ENCODE measurements at places on chromosomes 11 and 22.

DNA sequence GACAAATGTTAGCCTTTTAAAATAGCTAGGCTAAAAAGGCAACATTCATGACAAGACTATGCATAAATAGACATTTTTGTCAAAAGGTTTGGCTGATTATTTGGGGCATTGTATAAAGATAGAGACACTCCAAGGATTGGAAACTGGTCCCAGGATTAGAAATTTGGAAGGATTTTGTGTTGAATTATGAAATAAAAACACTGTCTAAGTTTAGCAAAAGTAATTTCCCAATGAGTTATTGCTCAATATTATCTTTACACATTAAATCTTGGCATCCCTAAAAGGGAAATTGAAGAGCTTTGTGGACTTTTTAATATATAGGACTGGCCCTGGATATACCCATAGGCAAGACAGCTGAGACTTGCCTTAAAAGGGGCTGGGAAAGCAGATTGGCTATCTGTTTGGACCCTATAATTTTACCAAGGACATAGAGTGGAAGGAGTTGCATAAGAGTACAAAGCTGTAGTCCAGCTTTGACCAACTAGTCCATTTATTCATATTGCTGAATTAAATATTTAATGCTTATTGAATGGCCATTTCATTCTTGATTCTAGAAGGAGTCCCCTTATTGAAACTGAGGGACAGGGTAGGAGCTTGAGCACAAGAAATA lies 382.7 kb downstream of the METTL15 start:
- DNase-seq = no peak

DNA sequence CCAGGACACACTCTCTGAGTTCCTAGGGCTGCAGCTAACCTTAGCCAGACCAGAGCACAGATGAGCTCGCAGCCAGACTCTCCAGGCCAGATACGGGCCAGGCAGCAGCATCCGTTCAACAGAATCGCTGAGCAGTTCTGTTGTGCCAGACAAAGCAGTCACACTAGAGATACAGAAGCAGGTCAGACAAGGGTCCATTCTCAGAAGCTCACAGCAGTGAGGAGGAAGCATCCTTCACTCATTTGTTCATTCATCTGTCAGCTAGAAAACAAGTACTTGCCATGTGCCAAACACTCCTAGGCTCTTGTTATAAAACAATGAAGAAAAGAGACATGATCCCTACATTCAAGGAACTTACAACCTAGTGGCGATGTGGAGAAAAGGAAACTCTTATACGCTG lies 2.6 kb downstream of the LMO2 start:
- no peak for DNase-seq

- no peak for DNase-seq
Observed at GRCh38 chr11:12165237-12165875, 55.0 kb downstream of the MICAL2 start.

DNA sequence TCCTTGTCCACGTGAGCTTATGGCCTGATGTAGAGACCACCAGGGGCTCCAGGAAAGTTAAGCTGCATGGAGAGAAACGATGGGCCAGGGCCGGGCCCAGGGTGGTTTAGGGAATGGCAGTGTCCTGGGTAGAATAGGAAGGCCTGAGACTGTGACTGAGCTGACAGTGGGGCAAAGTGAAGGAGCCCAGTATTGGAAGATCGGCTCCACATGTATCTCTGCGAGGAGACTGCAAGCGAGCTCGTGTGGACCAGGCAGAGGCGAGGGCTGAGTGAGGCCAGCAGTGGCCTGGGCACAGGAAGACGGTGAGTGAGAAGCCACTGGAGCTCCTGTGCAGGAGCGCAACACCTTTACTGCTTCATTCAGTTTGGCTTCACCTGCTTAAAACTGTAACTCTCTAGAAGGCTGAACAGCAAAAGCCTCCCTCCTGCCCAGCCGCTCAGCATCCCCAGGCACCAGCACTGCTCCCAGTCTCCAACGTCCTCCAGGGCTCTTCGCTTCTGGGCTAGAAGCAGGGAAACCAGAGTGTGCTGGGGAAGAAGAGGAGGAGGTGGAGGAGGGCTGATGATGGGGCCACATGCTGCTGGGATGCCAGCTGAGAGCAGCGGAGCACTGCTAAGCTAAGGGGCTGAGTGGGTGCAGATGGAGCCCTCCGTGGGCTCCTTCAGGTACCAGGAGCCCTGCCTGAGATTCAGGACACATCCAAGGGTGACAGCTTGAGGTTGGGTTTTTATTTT lies 13.5 kb downstream of the TCIRG1 start:
- no peak for DNase-seq

- DNase-seq = no peak
Observed at GRCh38 chr11:85590848-85591483, 36.2 kb downstream of the DLG2 start.

GRCh38 chr11:96130061-96130620 lies 206.2 kb upstream of the MTMR2 start:
- DNase-seq = no peak

- no peak for DNase-seq
Observed at GRCh38 chr11:131580476-131580875, 210.1 kb downstream of the NTM start.

- DNase-seq = no peak
Observed at GRCh38 chr11:125519256-125519655, 23.2 kb upstream of the FEZ1 start.

GRCh38 chr11:57645689-57646085 lies 4.0 kb downstream of the YPEL4 start:
- no peak for DNase-seq

GRCh38 chr11:124977006-124977405 lies 23.0 kb downstream of the CCDC15 start:
- no peak for DNase-seq

DNA sequence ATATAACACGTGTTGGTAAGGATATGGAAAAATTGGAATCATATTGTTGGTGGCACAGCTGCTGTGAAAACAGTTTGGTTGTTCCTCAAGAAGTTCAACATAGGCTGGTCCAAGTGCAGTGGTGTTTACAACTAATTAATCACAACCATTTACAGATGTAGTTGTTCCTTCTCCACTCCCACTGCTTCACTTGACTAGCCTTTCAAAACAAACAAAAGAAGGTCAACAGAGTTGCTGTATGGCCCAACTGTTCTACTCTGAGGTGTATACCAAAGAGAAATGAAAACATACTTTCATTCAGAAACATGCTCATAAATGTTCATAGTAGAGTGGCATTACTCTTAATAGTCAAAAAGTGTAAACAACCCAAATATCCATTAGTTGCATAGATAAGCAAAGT lies 36.6 kb upstream of the ACAT1 start:
- DNase-seq = no peak

- DNase-seq = peak; percentile 75
Observed at GRCh38 chr22:41800348-41801146, at the start of gene CCDC134. Gene CCDC134, plus strand, starts transcription at chr22:41800679. Its CDS starts 8,212 bp downstream, at chr22:41808891.

DNA sequence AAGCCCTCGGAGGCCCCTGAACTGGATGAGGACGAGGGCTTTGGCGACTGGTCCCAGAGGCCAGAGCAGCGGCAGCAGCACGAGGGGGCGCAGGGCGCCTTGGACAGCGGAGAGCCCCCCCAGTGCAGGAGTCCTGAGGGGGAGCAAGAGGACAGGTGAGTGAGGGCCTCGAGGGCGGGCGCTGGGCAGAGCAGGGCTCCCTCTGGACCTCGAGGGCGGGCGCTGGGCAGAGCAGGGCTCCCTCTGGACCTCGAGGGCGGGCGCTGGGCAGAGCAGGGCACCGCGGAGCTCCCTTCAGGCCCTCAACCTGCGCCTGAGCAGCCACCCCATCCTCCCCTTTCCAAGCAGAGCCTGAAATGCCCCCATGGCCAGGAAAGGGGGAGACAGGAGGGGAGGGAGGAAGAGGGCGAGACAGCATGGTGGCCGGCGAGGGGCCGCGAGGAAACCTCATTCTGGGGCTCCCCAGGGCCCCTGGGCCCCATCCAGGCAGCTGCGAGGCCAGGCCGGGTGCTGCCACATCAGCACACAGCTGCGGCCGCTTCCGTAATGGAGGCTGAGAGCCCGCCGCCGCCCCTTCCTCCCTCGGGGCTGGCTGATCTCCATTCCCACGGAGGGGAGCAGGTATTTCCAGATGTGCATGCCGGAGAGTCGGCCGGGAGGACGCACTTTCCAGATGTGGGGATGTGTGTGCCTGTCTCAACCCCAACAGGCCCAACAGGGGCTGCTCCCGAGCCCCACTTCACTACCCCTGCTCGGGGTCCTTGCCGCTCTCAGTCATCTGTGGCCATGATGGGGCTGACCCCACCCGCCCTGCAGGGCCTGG lies 10.0 kb downstream of the PRR33 start:
- DNase-seq = no peak

DNA sequence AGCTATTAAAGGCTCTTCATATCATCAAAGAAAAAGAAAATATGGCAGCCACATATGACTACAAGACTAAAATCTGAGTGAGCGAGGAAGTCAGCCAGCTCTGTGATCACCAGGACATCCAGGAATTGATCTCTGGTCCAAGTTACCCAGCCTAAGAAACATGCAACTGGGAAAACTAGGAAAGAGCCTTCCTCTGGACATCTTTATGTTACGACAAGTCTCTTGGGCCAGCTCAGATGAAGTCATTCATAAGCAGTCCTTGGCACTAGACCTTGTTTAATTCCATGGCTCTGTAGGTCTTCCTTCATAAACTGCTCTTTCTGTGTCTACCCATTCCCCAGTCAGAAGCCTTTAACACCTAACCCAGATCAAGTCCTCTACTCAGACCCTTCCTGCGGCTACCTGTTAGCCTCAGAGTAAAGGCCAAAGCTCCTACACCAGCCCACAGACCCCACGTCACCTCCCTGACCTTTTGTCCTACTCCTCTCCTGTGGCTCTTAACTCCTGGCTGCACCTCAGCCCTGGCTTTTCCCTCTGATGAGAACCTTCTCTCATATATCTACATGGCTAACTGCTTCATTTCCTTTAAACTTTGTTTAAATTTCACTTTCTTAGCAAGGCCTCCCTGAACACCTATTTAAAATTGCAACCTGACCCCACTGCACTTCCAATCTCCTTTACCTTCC lies 134.0 kb downstream of the KIF18A start:
- no peak for DNase-seq

GRCh38 chr22:38243007-38243765 lies 29.6 kb downstream of the TMEM184B start:
- DNase-seq = no peak

GRCh38 chr11:123197711-123198110 lies 2.7 kb upstream of the CLMP start:
- no peak for DNase-seq

GRCh38 chr11:71432761-71433647 lies 15.2 kb downstream of the DHCR7 start:
- no peak for DNase-seq

- DNase-seq = no peak
Observed at GRCh38 chr11:132728026-132728425, 804.3 kb downstream of the OPCML start.

DNA sequence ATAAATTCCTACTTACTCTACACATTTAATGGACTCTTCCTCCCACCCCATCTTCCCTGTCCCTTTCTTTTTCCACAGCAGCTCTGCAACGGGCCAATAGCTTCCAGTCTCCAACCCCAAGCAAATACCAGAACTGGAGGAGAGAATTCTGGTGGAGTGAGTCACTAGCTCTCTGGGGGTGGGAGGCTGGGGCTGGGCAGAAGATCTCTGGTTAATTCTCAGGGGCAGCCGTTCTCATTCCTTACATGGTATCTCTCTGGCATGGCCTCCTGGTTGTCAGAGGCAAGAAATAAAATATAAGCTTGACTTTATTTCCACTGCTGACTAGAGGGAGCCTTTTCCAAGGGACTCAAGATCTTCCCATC lies 90.4 kb upstream of the PARVA start:
- DNase-seq = no peak

GRCh38 chr11:17369094-17369493 lies 17.5 kb downstream of the NCR3LG1 start:
- DNase-seq = no peak

GRCh38 chr11:11975201-11976092 lies 33.0 kb downstream of the DKK3 start:
- no peak for DNase-seq

- DNase-seq = no peak
Observed at GRCh38 chr11:95157824-95158223, 68.2 kb downstream of the ENDOD1 start.

DNA sequence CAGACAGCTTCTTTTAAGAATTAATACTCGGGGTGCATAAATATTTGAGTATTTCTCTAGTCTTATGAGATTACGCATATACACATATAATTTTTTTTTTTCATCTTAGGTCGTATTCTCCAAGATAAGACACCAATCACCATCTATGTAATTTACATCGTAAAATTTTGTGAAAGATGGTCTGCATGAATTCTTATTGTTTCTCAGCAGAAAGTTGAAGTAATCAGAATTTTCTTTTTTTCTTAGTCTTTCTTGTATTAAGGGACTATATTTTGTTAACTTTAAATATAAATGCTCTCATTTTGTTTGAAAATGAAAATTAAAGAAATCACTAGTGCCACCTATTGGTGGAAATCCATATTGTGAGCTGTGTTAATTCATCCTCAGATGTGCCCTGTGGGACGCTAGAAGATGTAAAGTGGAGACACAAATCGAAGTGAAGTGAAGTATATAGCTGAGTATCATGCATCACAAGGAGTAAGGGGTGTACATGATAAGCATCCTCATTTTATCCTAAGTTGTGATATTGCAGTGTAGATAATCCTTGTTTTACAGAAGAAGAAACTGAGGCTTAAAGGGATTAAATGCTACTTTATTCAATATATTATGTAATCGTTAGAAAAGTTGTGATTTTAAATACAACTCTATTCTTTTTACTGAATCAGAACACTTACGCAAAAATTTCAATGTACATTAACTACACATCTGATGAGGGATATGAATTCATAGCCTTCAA lies 2084.3 kb downstream of the LRRC4C start:
- no peak for DNase-seq

- DNase-seq = no peak
Observed at GRCh38 chr11:113488931-113489351, 13.7 kb upstream of the DRD2 start.

DNA sequence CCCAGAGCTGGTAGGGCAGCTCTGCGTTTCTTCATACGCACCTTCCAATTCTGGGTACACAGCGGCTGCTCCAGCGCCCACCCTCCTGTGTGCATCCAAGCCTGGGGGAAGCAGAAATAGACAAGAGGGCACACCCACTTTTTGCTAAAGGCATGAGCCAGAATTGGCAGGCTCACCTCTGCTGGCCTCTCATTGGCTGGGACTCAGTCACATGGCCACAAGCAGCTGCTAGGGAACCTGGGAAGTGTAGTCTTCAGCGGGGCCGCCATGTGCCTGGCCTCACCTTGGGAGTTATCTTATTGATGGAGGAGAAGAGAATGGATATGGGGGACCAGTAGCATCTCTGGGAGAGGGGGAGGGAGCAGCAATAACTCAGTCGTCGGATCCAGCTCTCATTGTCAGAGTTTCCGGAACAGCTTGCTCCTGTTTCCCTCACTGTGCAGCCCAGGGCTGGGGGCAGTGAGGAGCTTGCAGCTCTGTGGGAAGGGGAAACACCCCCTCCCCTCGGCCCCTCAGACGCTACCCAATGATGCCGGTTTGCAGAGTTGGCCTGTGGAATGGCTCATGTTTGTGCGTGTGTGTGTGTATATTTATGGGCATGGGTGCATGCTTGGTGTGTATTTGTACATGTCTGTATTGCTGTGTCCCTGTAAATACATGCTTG lies 11.8 kb upstream of the MIEF1 start:
- peak; percentile 53 for DNase-seq

- no peak for DNase-seq
Observed at GRCh38 chr11:65045728-65046127, 4.7 kb downstream of the SAC3D1 start.

GRCh38 chr11:19079643-19080440 lies 19.3 kb upstream of the MRGPRX2 start:
- no peak for DNase-seq

- DNase-seq = no peak
Observed at GRCh38 chr11:65047581-65048422, 6.8 kb downstream of the SAC3D1 start.

Data from stimulated activated CD8-positive, alpha-beta memory T cell treated with anti-CD3 and anti-CD28 coated beads, Interleukin-7, amount 100 ng/mL, for 24 hours (primary cell).